ENCODE measurements at places on chromosomes 13 and 19.
A peak's percentile ranks its signal among the peaks of the same experiment; 100 is the strongest.

DNA sequence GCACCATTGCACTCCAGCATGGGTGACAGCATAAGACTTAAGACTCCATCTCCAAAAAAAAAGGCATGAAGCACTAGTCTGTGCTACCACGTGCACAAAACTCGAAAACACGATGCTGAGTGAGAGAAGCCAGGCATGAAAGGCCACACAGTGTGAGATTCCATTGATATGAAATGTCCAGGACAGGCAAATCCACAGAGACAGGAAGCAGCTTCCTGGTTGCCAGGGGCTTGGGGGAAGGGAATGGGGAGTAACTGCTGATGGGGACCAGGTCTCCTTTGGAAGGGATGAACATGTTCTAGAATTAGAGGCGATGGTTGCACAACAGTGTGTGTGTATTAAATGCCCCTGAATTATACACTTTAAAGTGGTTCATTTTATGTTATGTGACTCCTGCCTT is 15.9 kb upstream of the JUND start:
- DNase-seq, result no peak

GRCh38 chr19:51710163-51710562 is 13.6 kb downstream of the HAS1 start:
- DNase-seq, result no peak

DNA sequence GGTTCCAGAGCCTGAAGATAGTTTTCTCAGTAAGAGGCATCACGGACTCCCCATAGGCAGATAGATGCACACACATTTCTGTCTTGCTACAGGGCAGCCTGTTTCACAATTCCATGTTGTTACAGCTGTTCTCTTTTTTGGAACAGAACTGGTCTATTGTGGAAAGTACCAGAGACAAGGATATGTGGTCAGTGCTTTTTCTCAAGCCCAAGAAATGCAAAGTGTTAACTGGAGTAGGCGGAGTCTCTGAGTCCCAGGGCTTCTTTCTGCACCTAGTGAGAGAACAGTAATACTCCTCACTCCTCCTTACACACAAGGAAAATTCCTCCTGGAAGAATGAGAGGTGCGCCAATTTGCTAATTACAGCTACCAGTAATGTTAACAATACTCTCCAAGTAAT is 141.6 kb upstream of the ARGLU1 start:
- no peak for DNase-seq

GRCh38 chr13:77523834-77524728 is 11.4 kb upstream of the SCEL start:
- no peak for DNase-seq

DNA sequence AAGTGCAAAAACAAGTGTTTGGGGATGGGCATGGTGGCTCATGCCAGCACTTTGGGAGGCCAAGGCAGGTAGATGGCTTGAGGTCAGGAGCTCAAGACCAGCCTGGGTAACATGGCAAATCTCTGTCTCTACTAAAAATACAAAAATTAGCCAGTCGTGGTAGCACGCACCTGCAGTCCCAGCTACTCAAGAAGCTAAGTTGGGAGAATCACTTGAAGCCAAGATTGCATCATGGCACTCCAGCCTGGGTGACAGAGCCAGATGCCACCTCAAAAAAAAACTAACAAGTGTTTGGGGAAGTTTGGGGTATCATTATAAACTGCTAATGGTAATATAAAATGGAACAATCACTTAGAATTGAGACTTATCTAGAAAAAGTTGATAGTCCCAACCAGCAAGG is 24.6 kb downstream of the XPO4 start:
- no peak for DNase-seq

GRCh38 chr19:49340069-49340864 is 5.1 kb downstream of the CD37 start:
- peak; percentile 72 for DNase-seq

DNA sequence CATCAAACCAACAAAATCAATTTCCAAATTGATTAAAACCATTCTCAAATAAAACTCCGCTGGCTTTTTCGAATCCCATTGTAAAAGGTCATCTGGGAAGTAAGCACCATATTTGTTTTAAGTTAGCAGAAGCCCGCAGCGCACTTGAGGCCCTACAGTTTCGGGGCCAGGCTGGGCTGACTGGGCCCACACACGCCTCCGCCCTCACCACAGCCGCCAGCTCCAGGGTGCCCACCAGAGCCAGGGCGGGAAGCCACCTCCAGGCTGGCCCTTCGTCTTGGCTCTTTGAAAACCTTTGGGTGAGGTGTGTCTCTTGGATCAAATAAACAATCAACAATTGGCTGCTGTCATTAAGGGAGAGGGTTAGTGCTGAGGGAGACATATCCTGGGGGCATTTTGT is 133.3 kb downstream of the SOX1 start:
- DNase-seq, result no peak

GRCh38 chr19:50285833-50286232 is 43.3 kb downstream of the KCNC3 start:
- DNase-seq, result no peak

All from NCI-H526 (cell line).